GDM1 (cell line): ENCODE measurements at places on chromosomes 2 and 18.

- no peak for DNase-seq
These were observed 112.9 kb downstream of the THADA start for GRCh38 chr2:43482961-43483360.

DNA sequence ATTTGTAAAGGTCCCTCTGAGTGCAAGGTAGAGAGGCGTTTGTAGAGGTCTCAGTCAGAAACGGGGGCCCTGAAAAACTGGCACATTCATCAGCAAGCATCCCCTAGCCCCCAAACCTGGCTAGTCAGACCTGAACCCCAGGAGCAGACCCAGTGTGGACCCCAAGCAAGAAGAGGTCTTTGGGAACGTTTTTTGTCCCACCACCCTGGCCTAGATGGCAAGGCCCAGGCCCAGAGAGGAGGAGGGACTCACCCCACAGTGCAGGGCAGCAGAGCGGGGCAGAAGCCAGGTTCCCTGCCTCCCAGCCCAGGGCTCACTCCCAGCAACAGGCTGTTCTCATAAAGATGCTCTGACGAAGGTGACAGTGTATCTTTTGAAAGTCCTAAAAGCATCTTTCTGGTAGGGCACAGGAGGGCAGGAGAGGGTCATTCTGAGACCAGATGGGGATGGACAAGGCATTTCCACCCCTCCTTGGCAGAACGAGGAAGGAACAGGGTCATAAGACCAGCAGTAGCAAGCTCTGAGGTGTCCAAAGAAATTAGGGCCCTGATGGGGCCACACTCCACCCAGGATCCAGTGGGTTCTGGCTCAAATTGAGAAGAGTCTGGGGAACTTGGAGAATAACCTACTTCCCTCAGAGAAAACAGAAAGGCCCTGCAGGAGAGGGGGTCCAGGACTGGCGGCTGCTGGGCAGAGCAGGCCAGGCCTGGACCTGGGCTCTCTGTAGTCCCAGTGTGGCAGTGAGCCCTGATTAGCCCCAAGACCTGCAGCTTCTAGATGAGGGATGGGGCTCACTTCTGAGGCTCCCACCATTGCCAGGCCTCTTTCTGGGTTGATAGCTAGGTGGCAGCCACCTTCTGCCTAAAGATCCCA is 18.2 kb downstream of the ADRA2B start:
- no peak for DNase-seq

- no peak for DNase-seq
These were observed 161.6 kb upstream of the CCDC68 start for GRCh38 chr18:55120896-55121295.

- DNase-seq, result no peak
These were observed 987.1 kb upstream of the KLHL29 start for GRCh38 chr2:22397847-22398246.

DNA sequence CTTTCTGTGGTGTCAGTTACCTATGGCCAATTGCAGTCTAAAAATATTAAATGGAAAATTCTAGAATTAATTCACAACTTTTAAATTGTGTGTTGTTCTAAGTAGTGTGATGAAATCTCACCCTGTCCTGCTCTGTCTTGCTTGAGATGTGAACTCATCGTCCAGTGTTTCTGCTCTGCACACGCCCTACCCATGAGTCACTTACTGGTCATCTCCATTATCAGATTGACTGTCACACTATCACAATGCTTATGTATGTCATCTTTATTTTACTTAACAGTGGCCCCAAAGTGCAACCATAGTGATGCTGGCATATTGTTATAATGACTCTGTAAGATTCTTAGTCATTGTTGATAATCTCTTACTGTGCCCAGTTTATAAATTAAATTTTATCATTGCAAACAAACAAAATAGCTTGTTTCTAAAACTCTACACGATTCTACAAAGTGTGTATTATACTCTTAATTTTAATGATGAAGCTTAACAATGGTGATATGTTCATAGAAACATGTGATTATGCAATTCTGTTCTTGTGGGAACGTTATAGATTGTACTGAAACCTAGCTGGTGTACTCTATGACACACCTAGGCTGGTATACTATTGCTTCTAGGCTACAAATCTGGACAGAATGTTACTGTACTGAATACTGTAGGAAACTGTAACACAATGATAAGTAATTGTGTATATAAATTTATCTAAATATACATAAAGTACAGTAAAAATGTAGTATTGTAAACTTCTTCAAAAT is 1086.8 kb upstream of the PIK3C3 start:
- DNase-seq, result no peak

GRCh38 chr18:63297687-63298399 is 21.7 kb downstream of the BCL2 start:
- no peak for DNase-seq

- DNase-seq, result no peak
These were observed 77.3 kb upstream of the FZD7 start for GRCh38 chr2:201956361-201956760.

GRCh38 chr2:70344195-70344594 is 42.3 kb upstream of the FAM136A start:
- DNase-seq, result no peak

DNA sequence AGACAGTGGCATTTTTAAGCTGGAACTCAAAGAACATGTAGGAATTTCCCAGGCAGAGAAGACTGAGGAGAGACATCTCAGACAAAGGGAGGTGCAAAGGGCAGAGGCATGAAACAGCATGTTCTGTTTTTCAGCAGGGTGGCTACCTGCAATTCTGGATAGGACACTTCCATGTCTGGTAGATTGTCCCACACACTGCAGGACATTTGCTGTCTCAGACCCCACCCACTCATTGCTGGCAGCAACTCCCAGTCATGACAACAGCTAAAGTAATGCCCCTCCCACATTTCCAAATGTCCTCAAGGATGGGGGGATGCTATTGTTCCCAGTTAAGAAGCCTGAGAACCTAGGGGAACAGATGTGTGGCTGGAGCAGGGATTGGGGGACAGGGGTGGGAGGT is 40.8 kb downstream of the ANKRD44 start:
- DNase-seq, result no peak

DNA sequence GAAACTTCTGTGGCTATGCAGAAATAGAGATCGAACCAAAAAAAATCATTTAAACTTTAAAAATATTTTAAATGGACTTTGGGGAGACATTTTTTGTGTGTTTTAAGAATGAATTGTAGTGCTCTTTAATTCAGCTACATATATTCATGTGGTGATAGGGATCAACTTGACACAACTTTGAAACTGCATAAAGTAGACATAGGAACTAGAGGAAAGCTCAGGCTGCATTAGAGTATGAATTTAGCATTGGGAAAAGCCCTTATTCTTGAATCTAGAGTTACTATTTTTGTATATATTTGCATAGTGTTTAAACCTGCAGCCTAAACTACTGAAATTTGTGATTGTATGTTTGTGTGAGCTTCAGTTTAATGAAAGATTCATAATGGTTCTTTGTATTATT is 78.3 kb downstream of the SLC39A10 start:
- DNase-seq, result no peak
